ENCODE measurements at places on chromosomes 6 and 20. TPM values are rescaled to one million over a fixed set of nuclear protein-coding genes. Genes with fewer than 3 reads are reported as not detected.

The SEMG1 gene
- not detected for total RNA-seq

The MRAP2 gene
- 1.9 TPM for total RNA-seq

The BACH2 gene
- total RNA-seq = 20.0 TPM

The ZC3H12D gene
- 0.62 TPM for total RNA-seq

The WFDC2 gene
- 37.7 TPM for total RNA-seq

The CDSN gene
- total RNA-seq = 598 TPM

The SLC22A7 gene
- not detected for total RNA-seq

The LYRM4 gene
- 18.4 TPM for total RNA-seq

The GPR6 gene
- not detected for total RNA-seq

The BNIP5 gene
- not detected for total RNA-seq

The TRIM26 gene
- 68.5 TPM for total RNA-seq

The ZNF165 gene
- 1.9 TPM for total RNA-seq

The ADGRB3 gene
- total RNA-seq = 1.4 TPM

The GPSM3 gene
- 4.8 TPM for total RNA-seq

DNA sequence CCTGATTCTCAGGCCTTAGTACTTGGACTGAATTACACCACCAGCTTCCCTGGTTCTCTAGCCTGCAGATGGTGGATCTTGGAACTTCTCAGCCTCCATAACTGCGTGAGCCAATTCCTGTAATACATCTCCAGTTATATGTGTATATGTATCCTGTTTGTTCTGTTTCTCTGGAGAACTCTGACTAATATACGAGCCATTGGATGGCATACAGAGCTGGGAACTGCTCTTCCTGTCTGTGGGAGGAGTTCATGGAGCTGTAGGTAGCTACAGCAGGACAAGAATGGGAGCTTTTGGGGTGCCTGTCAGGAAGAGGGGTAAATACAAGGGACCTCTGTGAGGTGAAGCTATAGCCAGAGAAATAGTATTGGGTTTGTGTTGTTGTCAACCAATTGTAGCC lies 41.2 kb downstream of the TMEM14A start:
- no peak for DNase-seq

GRCh38 chr20:9071976-9072726 lies 3.3 kb downstream of the PLCB4 start:
- DNase-seq = no peak

GRCh38 chr6:138031417-138031816 lies 75.8 kb downstream of the PERP start:
- no peak for DNase-seq

DNA sequence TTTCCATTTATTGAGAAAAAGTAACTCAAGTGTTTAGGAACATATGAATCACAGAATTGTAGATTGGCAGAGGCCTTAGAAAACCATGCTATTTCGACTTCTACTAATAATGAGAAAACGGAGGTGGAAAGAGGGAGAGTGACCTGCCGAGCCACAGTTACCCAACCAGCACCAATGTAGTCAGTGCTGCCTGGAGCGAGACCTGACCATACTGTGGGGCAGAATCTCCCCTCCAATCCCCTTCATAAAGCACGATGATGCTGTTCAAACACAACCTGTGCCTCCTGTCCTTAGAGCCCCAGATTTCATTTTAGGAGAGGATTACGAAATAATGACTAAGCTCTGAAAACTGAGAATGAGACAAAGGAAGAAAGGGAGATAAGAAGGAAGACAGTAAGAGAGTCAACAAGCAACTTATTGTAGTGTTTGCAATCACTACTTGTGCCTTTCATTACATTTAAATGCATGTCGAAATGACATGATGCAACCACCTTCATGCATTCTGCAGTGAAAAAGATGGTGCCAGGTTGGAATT lies 70.6 kb downstream of the ATXN1 start:
- DNase-seq = no peak

DNA sequence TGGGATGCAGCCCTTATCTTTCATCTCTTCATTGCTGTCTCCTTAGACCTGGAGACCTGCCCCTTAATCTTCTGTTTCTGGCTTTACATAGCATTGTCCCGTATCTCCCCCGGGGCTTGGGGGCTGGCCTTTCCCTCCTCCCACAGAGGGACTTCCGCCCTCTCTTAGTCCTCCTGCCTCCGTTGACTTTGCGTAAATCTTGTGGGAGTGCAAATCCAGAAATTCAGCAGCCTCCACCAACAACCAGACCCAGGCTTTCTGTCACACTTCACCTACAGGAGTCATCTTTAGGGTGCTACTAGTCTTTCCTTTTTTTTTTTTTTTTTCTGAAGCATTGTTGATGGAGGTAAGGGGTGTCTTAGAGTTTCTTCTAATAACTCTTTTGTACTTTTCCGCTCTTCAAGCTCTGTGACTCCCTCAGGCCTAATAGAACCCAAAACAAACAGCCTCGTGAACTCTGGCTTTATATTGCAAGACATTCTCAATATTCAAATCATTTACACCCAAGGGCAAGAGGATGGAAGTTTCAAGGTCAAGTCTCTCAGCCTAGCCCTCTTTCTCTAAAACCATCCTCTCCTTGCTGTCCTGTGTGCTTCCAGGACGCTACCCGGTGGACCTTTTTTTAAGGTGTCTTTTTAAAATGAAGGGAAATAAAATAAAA lies 66.2 kb downstream of the RREB1 start:
- no peak for DNase-seq

DNA sequence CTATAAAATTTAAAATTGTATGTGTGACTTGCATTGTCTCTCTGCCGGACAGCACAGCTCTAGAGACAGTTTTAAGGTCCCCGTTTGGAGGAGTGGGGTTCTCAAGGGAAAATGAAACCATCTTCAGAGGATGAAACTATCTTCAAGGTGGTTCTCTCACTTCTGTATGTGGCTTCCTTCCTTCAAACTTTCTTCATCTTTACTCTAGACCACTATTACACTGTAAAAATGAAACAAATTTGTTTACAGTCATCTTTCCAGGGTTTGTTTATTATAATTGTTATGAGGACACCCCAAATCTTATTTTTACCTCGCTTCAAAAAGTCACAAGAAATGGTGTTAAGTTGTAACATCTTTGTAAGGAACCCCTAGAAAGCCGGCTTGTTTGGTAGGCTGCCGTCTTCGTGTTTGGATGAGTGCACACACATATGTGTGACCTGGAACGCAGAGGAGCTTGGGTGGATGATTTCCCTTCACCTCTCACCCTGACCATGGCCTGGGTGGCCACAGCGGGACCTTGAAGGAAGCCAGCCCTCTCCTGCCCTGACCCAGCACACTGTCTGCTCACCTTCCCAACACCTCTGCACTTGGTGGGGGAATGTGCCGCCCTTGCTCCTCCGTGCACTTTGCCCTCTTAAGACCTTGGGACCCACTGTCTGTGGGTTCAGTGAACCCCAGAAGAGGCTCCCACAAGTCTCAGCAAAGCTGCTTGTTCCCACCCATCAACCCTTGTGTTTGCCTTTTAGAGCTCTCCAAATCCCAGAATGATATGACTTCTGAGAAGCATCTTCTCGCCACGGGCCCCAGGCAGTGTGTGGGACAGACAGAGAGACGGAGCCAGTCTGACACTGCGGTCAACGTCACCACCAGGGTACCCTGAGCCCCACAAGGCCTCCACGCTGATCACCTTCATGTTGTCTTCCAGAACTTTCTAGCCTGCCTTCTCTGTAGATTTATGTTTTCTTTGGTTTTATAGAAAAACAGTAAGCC lies 67.8 kb downstream of the SYTL3 start:
- DNase-seq = no peak

GRCh38 chr6:6927521-6928361 lies 180.0 kb upstream of the RREB1 start:
- DNase-seq = no peak

DNA sequence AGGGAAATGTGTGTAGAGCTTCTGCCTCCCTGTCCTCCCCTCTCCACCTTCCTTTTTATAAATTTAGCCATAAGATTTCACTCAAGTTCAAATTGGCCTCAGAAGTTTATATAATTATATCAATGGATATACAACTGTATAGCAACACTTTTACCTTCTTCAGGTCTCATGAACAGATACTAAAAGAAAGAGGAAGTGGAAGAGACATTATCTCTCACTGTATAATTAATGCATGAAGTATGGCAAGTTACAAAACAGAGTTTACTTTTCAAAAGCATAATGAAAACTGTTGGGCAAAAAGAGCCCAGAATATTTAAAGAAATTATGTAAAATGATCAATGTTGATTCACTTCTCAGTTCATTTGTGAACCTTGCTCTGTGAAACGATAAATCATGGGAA lies 99.7 kb downstream of the PDE7B start:
- DNase-seq = no peak

DNA sequence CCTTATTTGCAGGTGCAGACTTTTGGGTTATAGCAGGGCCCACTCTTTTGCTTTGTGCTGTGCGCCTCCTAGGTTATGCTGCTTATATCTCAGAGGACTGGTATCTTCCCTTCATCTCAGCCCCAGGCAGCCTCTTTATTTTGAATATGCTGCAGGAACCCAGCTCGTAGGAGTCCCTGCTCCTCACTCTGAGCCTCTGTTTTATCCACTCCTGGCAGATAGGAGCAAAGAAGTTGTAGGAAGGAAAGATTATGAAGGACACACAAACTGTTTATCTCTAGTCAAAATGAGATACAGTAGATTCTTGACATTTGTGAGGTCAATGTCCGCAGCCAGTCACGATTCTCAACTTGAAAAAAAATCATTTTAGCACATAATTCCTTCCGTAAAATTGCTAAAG lies 15.6 kb downstream of the L3MBTL3 start:
- DNase-seq = no peak

GRCh38 chr6:41636833-41637193 lies 1.5 kb upstream of the MDFI start:
- no peak for DNase-seq

DNA sequence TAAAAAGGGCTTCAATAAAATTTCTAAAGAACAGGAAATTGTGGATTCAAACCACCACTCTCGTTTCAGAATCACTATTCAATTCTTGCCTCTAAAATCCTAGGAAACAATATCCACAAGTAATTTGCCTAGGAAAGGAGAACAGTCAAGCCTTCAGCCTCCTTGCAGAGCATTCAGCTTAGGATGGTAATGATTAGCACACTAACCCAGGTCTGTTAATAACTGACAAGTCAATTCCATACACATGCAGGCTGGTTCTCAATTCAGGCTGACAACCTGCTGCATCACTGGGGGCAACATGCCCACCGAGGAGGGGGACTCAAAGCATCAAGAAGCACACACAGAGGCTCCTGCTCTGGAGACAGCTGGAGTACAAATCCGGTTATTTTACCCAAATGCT lies 57.6 kb downstream of the GMDS start:
- no peak for DNase-seq

- DNase-seq = no peak
These were observed 212.1 kb downstream of the WDR27 start for GRCh38 chr6:169489563-169490245.

- DNase-seq = no peak
These were observed 16.1 kb upstream of the ZNF165 start for GRCh38 chr6:28064272-28064671.

GRCh38 chr20:24357177-24357576 lies 112.3 kb upstream of the SYNDIG1 start:
- no peak for DNase-seq

DNA sequence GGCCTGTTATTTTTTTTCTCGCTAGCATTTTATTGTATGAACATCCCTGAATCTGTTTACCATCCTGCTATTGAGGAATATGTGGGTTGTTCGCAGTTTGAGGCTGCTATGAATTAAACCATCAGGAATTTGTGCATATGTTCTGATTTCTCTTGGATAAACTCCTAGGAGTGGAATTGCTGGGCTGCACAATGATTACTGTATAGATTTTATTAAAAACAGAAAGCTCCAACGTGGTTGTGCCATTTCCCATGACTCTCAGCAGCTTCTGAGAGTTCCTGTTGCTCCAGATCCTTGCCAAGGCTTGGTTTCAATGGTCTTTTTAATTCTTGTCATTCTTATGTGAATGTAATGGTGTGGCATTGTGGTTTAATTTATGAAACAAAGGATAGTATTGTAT lies 75.1 kb downstream of the EDN3 start:
- no peak for DNase-seq

DNA sequence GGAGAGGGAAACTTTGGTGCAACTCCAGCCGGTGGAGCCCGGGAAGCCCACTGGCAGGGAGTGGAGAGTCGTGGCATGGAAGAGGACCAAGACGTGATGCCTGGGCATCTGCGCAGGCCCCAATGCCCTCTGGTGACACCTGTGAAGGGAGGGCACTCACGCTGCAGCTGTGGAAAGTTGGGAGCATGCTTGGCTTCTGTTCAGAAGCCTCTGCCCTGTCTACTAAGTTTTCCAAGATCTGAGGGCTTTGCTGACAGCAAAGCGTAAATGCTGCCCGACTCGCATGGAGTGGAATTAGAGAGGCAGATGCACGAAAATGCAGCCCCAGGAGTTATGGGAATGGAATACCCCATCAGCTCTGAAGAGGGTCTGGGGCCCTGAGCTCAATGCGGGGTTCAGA lies 75.7 kb downstream of the SYNDIG1 start:
- DNase-seq = no peak

GRCh38 chr20:35871259-35871771 lies 83.0 kb downstream of the SCAND1 start:
- no peak for DNase-seq
